ENCODE measurements at places on chromosomes 11 and 22.

GRCh38 chr11:113322158-113322557 is 7.8 kb downstream of the TTC12 start:
- DNase-seq = no peak

DNA sequence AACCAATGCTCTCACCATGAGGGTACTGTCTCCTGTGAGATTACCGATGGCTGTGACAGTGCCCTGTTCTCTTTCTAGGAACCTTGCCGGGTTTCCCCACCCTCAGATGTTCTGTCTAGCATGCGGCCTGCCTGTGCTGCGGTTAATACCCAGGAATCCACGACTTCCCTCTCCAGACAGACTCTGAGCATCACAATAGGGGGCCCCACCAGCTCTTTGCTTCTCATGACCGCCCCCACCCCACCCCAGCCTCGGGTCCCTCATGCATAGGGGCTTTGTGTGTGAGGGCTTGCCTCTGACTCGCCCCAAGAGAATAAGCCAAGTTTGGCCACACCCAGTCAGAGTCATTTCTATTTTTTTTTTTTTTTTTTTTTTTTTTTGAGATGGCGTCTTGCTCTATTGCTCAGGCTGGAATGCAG is 10.3 kb downstream of the PARVG start:
- DNase-seq = no peak

DNA sequence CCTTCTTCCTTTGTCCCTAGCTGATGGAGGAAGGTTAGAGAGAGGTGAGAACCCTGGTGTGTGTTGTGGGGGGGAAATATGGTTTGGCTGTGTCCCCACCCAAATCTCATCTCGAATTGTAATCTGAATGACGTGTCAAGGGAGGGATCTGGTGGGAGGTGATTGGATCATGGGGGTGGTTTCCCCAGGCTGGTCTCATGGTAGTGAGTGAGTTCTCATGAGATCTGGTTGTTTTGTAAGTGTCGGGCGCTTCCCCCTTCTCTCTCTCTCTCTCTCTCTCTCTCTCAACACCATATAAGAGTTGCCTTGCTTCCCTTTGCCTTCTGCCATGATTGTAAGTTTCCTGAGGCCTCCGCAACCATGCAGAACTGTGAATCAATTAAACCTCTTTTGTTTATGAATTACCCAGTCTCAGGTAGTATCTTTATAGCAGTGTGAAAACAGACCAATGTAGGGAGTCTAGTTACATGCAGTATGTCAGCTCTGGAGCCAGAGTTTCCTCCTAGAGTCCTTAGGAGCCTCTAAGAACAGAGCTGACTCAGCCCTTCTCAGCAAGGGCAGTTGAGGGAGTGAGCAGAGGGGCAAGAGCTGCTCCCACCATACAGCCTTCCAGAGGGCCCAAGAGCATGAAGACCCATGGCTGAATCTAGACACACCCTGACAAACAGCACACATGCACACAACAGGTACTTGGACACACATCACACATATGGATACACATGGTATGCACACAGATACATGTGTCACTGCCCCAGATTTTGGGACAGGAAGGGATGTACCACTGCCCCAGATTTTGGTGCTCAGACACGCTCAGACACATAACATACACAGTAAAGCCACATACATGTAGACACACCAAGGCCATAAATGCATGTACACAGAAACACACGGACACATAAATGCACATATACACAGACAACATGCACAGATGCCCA is 12.9 kb upstream of the LRRC32 start:
- DNase-seq = no peak

GRCh38 chr11:1254733-1255132 is 31.9 kb downstream of the MUC5B start:
- DNase-seq = no peak

GRCh38 chr11:61505640-61506155 is 2.9 kb upstream of the LRRC10B start:
- DNase-seq = no peak
